ENCODE measurements at places on chromosomes 3 and 15. TPM values are rescaled to one million over a fixed set of nuclear protein-coding genes. Genes with fewer than 3 reads are reported as not detected.

- DNase-seq: no peak
Measured at GRCh38 chr3:122992676-122993075, 34.9 kb downstream of the SEMA5B start.

- no peak for DNase-seq
Measured at GRCh38 chr3:24624938-24625681, 130.5 kb upstream of the THRB start.

DNA sequence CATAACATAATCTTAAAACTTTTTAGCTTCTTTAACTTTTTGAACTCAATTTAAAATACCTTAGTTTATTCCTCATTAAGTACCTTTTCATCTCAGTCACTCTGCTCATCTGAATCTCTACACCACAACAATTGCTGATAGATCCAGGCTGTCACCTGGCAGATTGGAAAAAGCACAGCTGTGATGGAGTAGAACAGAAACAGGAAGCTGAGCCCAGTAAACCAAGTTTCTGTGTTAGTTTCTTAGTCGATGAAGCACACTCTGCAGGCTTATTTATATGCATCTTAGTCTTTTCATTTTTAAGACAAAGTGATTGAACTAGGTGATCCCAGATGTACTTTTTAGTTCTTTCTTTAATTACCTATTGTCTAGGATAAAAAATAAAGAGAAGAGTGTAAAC lies 1398.0 kb upstream of the ALCAM start:
- DNase-seq: no peak

GRCh38 chr3:107739227-107739626 lies 216.5 kb downstream of the BBX start:
- no peak for DNase-seq

DNA sequence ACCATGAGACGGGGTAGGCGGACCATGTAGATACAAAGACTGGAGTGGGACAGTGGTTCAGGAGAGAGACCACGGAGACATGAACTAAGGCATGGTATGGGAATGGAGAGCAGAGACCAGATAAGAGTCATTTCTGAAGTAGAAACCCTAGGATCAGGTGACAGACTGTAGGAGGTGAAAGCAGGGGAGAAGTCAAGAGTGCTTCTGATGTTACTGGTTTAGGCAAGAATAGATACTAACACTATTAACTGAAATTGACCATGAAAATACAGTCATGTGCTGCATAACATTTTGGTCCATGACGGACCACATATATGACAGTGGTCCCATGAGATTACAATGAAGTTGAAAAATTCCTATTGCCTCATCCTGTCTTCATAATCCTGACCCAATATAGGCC lies 41.7 kb downstream of the RASGRP1 start:
- no peak for DNase-seq

- no peak for DNase-seq
Measured at GRCh38 chr3:184716622-184717398, 4.9 kb upstream of the MAGEF1 start.

- no peak for DNase-seq
Measured at GRCh38 chr15:39602143-39602542, 21.3 kb downstream of the THBS1 start.

DNA sequence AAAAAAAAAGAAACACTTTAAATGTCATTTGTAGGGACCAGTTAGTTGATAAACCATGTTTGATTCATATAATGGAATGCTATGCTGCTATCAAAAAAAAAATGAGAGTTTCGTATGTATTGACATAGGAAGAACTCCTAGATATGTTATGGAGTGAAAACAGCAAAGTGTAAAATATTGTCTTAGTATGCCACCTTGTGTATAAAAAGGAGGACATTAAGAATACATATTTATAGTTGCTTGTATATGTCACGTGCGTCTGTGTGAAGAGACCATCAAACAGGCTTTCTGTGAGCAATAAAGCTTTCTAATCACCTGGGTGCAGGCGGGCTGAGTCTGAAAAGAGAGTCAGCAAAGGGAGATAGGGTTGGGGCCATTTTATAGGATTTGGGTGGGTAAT lies 39.5 kb downstream of the KBTBD8 start:
- no peak for DNase-seq

GRCh38 chr15:71295603-71296314 lies 180.5 kb downstream of the THSD4 start:
- no peak for DNase-seq

DNA sequence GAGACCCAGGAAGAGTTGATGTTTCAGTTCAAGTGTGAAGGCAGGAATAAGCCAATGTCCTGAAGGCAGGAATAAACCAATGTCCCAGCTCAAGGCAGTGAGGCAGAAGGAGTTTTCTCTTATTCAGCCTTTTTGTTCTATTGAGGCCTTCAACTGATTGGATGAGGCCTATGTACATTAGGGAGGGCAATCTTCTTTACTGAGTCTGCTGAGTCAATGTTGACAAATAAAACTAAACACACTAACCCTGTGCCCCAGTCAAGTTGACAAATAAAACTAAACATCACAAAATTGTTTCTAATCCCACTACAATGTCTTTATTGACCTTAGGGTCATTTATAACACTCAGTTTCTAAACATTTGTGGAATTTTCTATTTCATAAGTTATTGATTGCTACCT lies 100.0 kb downstream of the CACNA2D3 start:
- no peak for DNase-seq

GRCh38 chr15:84752700-84753099 lies 4.3 kb downstream of the ZNF592 start:
- DNase-seq: no peak

DNA sequence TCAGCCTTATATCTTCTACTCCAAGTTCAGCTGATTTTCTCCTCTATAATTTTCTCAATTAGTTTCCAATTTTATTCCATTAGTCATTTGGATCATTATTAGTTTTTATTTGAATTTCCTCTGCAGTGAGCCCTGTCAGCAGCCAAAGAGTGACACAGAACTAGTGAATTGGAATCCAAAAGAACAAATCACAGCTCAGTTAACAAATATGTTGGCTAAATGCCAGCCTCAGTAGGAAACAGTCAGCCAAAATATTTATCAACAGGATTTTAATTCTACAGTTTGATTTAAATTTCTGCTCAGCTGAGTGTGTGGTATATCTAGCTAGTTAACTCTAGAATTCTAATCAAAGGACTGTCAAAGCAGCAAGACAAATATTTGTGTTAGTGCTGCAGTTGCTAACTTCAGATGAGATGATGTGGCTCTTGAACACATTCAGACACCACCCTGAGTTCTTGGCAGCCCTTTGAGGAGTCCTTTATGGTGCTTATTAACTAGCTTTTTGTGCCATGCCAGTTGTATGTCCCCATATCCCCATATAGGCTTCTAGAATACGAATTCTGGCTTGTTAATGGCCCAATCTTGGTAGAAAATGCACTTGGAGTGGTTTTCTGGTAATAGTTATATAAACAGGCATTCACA lies 194.5 kb downstream of the CPNE4 start:
- no peak for DNase-seq

DNA sequence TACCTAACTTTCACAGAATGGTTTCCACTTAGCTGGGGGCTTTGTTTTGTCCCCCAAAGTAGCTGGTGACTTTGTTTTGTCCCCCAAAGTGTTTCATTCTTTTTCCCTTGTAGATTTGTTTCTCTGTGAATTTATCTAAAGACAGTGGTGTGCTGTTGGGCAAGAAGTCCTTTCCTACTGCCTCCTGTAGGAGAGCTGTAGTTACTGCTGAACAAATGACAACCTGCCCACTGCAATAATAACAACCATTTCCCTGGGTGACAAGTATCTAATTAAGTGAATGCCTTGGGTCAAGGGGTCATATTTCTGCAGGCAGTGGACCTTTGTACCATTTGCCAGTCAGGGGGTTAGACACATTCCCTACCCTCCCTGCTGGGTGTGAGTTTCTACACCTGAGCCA lies 125.4 kb upstream of the BFSP2 start:
- no peak for DNase-seq

The RBP2 gene
- not detected for polyA plus RNA-seq

The GPR149 gene
- polyA plus RNA-seq: not detected

The MEIS2 gene
- 54.1 TPM for polyA plus RNA-seq

All from BJ (cell line).